ENCODE measurements at places on chromosomes 13 and 19.
A peak's percentile ranks its signal among the peaks of the same experiment; 100 is the strongest.

- DNase-seq = peak; percentile 24
Measured at GRCh38 chr19:42596391-42597072, 1.8 kb upstream of the CEACAM8 start.

- no peak for DNase-seq
Measured at GRCh38 chr19:32647361-32647760, 27.6 kb downstream of the ANKRD27 start.

DNA sequence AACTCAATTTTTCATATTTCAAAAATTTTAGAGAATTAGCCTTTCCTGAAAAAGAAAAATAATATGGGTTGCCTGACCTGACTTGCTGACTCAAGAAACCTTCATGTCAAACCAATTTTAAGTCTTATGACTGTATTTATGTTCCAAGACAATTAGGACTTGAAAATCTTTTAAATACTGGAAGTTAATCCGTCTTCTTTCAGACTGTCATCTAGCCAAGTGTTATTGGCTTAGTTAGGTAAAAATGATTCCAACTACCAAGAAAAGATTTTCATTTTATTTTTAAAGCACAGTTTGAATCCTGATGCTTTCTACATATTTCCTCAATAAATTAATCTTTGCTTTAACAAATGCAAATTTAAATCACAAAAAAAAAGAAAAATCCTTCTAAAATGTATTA is 337.6 kb downstream of the SLITRK6 start:
- no peak for DNase-seq

DNA sequence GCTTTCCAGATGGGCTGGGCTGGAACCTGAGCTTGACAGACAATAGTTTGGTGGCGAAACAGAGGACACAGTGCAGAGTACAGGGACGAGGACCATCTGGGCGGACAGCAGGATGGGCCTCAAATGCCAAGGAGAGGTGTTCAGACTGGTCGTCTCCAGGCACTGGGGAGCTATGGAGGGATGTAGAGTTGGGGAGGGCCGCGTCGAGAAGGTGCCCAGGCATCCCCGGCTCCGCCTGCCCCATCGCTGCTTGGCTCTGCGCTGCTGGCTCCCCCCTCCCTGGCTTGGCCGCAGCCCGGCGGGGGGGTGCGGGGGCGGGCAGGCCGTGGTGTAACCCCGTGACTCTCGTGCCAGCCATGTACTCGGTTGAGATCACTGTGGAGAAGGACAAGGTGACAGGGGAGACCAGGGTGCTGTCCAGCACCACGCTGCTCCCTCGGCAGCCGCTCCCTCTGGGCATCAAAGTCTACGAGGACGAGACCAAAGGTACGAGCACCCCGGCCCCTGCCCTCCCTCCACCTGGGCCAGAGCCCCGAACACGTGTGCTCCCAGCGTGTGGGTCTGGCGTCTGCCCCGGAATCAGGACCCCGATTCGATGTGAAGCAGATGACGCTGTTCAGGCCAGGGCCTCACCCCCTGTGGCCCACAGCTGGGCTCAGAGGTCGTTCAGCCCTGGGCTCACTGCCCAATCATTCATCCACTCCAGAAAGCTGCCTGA is 10.8 kb upstream of the MISP start:
- no peak for DNase-seq

DNA sequence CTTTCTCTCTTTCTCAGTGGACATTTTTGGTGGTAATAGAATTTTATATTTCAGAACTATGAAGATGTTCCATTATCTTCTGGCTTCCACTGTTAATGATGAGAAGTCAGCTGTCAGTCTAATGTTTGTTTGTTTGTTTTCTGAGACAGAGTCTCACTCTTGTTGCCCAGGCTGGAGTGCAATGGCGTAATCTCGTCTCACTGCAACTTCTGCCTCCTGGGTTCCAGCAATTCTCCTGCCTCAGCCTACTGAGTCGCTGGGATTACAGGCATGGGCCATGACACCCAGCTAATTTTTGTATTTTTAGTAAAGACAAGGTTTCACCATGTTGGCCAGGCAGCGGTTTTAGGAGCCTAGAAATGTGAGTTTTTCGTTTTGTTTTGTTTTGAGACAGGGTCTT is 4.7 kb downstream of the ZNF317 start:
- no peak for DNase-seq

DNA sequence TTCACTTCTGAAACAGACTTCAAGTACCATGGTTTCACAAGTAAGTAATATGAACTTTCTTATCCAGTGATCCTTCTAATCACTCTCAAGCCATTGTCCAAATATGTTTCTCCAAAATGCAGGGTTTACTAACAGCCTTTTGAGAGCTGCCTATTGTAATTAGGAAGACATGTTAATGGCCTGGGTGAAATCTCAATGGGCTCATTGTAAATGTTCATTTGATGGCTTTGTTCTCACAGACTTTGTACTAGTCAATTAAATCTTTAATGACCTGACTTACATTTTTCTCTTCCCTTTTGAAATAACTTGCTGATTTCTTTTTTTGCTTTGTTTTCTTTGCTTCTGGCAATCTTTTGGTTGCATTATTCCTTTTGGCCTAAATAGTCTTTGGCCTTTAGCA is 444.8 kb downstream of the LIG4 start:
- DNase-seq = no peak

DNA sequence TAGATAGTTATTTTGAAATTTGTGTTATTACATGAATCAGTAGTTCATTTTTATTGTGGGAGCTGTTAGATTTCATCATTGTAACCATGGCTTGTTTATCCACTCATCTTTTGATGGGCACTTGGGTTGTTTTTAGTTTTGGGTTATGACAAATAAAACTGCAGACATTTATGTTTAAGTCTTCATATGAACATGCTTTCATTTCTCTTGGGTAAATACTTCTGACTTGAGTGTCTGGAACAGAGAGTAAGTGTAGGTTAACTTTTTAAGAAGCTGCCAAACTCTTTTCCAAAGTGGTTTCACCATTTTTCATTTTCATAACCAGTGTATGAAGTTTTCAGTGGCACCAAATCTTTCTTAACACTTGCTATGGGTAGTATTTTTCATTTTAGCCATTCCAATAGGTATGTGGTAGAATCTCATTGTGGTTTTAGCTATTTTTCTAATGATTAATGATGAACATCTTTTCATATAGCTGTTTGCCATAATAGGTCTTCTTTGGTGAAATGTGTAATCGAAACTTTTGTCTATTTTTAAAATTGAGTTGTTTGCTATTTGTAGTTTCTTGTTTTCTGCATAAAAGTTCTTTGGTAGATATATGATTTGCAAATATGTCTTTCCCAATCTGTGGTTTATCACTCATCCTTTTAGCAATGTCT is 17.9 kb downstream of the SLAIN1 start:
- DNase-seq = no peak

DNA sequence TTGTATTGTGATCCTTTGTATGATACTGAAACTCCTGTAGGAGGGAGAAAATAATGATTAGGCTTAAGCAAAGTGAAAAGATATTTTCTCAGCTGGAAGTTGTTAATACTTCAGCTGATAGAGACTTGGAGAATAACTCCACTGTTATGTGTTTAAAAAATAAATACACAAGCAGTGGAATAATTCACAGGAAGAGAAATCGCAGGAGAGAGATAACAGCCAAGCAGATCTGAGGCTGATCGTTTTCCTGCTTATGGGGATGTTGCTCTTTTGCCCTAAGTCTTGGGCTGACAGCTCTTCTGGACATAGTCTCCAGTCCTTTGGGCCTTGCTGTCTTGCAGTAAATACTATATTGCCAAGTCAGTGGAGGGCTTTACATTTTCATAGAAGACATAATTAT is 93.3 kb downstream of the OLFM4 start:
- no peak for DNase-seq

- no peak for DNase-seq
Measured at GRCh38 chr13:48199404-48199946, 33.5 kb upstream of the ITM2B start.

- DNase-seq = no peak
Measured at GRCh38 chr19:7739801-7740681, 7.3 kb downstream of the CD209 start.

DNA sequence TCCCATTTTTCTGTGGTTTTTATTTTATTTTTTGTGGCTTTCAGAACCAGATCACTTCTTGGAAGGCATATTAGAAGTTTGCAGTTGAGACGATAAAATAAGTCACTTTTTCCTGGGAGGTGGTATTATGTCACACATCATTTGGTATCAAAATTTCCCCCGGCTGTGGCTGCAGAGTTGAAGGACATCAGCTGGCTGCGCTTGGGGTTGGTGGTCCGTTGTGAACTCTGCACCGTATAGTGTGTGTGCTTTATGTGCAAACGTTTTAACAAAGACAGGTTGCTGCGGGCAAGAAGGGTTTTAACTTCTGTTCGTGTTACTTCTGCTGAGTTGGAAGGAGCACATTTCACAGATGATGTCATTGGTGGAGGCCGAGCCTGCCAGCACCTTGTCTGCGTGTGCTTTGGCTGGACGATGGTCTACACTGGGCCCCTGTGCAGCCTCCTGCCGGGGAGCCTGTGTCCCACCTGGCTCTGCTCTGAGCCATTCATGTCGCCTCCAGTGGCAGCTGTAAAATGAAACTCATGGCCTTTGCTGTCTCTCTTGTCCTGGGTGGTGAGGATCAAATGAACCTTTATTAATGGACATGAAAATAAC is 9.6 kb downstream of the ATP11A start:
- DNase-seq = no peak

DNA sequence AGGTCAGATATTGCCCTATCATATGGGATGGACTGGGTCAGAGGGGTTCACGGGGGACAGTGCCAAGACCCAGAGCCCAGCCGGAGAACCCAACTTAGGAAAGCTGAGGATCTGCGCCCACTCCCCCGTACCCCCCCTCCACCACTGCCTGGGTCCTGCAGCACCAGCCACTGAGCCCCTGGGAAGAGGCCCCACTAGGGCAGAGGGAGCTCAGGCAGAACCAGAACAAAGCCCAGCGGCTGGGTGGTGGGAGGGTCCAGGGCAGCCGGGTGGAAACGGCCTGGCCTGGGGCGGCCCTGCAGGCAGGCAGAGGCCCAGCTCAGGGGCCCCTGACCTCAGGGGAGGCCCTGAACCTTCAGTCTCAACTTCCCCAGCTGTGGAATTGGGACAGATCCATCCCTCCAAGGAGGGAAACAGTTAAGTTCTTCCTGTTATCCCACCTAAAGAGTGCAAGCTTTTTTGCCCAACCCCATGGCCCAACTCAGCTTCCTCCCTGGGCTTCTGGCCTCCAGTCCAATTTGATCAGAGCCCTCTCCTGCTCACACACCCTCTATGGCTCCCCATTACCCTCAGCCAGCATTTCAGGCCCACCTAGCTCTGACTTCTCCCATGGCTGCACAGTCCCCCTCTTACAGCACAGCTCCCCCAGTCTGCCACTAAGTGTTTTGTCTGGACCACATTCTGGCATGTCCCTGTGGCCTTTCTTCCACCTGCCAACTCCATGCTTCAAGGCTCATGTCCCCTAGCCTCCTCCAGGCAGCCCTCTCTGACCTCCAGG is 3.1 kb downstream of the NR2F6 start:
- DNase-seq = no peak

DNA sequence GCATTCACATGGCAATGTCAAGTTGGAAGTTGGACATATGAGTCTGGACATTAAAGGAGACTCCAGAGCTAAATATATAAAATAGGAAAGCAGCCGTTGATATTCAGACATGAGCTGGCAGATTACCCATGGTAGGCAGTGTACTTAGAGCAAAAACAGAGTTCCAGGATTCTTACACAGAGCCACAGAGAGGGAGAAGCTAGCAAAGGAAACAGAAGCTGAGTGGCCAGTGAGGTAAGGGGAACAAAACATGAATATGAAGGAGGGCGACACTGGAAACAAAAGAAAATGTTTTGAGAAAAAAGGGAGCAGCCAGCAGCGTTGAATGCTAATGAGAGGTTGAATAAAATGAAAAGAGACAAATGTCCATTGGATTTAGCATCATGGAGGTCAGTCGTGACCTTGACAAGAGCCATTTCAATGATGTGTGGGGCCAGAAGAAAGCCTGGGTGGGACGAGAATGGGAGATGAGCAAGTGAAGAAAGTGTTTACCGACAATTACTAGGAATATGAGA is 198.4 kb downstream of the POU4F1 start:
- DNase-seq = no peak

- no peak for DNase-seq
Measured at GRCh38 chr19:7883796-7884570, 4.3 kb upstream of the LRRC8E start.

GRCh38 chr19:35812220-35813042 is at the start of gene PRODH2:
Gene PRODH2 (minus strand): TSS chr19:35812845. CDS start chr19:35812805, 40 bp downstream.
- DNase-seq = no peak

DNA sequence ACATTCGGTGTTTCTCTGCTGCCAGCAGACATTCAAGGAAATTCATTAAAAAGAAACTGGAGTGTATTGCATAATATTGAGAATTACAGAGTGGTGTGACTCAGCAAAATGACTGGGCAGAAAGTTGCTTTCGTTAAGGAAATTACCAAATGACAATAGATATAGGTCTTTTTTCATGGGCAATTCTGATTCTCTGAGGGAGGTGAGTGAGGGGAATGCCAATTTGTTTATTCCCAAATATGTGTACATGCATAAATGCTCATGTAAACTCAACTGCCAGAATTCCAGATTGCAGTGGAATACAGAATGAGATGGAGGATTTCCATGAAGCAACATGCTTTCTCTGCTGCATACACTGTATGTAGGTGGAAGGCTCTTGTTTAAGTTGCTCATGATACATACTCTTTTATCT is 1730.1 kb downstream of the SLITRK5 start:
- peak; percentile 61 for DNase-seq

- no peak for DNase-seq
Measured at GRCh38 chr13:114211446-114212157, 23.1 kb upstream of the CDC16 start.

DNA sequence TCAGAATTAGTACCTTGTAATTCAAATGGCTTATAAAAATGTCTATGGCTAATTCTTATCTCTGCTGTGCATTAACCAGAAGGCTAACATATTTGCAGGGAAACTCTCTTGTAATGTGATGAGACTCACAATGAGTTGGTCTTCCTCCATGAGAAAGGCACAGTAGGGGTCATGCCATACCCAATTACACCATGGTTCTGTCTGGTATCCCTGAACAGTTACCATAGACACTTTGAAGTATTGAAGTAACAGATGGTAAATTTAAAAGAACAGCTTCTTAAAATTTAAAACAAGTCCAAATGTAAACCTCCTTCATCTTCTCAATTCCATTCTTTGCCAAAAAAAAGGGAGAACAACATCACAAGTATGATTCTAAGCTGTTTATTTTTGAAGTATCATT is 22.6 kb upstream of the SLAIN1 start:
- DNase-seq = no peak

- DNase-seq = no peak
Measured at GRCh38 chr13:36979361-36980050, 19.6 kb downstream of the ALG5 start.

DNA sequence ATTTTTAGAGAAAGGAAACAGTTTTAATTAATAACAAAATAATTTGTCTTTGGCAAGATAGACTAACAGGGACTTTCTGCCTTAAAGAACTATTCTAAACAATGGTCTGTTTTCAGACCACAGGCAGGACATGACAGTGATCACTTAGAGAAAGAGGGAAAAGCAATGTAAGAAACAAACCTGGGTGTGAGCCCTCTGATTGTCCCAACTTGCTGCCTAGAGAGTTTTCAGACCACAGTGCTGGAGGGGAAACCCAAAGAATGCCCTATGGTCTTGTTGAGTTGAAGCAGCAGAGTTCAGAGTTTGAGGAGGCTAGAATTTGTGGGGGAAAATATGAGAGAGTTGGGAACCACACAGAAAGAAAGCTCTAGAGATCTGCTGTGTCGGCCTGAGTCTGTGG is 38.1 kb downstream of the DGKH start:
- DNase-seq = no peak

Data from PC-3 (cell line).